ENCODE measurements at places on chromosomes 2 and 18.

- DNase-seq, result no peak
Measured at GRCh38 chr2:64918220-64918886, 70.8 kb upstream of the SLC1A4 start.

DNA sequence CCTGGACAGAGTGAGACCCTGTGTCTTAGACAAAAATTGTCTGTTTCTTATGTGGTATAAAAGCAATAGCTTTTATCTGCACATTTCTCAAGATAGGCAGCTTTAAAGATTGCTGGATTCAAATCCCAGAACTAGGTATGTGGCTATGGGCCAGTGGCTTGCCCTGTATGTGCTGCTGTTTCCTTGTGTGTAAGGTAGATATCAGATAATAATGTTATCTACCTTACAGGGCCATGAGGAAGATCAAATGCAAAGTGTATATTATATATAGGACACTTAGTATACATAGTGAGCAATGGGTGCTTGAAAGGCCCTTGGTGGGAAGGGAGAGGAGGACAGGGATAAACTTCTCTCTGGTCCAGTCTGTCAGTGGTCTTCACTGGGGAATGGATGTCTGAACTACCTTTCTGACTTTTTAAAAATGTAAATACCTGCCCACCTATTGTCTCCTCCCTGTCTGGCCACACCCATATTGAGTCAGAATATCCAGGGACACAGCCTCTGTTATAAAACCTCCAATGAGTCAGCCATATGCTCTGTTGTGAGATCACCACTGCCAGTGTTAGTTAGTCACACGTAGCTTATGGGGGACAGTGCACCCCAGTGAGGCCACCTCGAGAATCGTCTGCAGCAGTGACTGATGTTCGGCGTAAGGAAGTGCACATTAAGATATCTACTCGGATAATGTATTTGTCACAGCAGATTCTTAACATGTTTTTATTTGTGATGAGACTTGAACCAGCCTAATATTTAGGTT, 383.4 kb downstream of the PTPRM start:
- DNase-seq, result no peak

DNA sequence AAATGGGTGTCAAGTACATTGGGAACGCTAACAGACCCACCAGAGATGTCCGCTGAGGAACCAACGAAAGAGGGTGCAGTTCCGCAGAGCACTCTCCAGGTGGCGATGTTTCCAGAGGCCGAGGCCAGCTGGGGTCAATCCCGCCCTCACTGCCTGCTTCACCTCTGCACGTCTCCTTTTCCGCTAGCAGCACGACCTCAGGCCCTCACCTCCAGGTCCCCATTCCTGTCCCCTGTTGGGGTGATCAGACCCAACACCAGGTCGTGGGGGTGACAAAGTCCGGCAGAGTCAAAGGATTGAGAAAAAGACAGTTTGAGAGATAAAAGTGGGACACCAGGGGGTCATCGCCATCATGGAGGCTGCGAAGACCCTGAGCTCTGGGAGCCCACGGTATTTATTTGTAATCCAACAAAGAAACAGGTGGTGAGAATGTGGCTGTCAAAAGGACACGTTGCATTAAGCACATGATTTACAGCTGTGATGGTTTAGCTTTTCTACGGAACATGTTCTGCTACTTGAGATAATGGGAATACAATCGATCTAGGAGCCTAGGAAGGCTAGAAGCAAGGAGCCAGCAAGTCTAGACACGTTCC, 27.3 kb downstream of the ZAP70 start:
- no peak for DNase-seq

DNA sequence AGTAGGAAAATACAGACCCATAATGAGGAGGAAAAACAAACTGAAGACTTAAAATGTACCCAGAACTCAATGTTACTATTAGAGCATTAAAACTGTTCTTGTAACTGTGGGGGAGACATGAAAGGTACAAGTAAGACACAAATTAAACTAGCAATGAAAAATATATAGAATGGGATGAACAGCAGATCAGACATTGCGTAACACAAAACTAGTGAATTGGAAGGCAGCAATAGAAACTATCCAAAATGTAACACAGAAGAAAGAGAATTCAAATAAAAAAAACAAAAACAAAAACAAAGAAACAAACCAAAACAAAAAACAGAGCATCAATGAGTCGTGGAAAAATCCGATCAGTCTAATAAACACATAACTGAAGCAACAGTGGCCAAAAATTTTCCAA, 127.1 kb upstream of the CNGA3 start:
- no peak for DNase-seq

GRCh38 chr2:72993933-72994280, 76.6 kb downstream of the EMX1 start:
- DNase-seq, result no peak

GRCh38 chr2:118994172-118994700, 52.2 kb downstream of the MARCO start:
- DNase-seq, result no peak

DNA sequence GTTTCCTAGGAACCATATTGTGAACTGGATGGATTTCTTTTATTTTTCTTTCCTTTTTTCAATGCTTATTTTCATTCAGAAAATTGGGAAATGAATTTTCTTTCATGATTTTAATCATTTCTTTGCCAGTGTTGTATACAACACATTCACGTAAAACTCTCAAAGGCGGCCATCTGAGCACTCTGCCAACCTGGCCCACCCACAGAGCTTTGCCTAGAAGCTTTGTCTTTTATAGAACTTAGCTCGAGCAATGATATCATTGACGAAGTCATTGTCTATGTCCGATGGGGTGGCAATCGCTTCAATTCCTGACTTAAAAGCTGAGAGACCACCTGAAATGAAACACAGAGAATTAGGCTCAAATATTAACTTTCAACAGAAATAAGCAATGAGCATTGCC, 13.3 kb downstream of the LYG2 start:
- no peak for DNase-seq

- no peak for DNase-seq
Measured at GRCh38 chr2:129806317-129806716, 173.1 kb upstream of the RAB6C start.

- no peak for DNase-seq
Measured at GRCh38 chr2:108390340-108390739, 12.6 kb downstream of the SULT1C4 start.

GRCh38 chr2:9145109-9145751, 61.4 kb upstream of the ASAP2 start:
- no peak for DNase-seq
